ENCODE measurements at places on chromosomes 13 and 19.

DNA sequence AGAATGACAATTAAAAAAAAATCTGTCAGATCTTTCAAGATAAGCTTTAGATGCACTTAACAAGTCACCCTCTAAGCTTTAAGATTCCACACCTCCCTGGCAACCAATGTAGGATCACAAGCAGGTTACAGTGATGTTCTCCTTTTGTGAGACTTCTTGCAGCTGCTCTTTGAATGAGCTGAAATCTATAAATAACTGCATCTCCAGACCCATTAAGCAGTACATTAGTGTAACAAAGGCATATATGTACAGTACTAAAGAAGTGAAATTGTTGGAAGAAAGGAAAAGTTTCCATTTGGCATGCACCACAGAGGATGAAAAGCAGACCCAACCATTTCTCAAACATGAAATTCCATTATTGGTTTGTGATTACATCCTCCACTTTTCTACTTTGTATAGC is 364.7 kb downstream of the ENOX1 start:
- DNase-seq: no peak

DNA sequence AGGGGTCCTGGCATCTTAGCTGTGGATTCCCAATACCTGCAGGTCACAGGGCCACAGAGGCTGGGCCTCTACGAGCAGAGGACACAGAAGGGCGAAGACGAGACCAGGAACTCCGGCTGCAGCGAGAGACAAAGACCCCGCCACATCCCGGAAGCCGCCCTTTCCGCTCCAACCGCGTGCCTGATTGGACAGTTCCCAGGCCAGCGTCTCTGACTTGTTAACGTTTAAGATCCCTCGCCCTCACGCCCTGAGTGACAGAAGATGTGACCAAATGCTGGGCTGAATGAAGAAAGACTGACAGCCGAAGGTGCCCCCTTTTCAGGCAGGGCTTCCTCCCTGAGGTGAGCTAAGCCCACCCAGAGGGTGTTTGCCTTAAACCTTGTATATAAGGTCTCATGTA is at the start of gene ZNF98:
ZNF98 (minus strand) TSS at position 136 of the 400 bp plus-strand sequence; CDS start at position 14, 122 bp downstream.
- peak; percentile 17 for DNase-seq

DNA sequence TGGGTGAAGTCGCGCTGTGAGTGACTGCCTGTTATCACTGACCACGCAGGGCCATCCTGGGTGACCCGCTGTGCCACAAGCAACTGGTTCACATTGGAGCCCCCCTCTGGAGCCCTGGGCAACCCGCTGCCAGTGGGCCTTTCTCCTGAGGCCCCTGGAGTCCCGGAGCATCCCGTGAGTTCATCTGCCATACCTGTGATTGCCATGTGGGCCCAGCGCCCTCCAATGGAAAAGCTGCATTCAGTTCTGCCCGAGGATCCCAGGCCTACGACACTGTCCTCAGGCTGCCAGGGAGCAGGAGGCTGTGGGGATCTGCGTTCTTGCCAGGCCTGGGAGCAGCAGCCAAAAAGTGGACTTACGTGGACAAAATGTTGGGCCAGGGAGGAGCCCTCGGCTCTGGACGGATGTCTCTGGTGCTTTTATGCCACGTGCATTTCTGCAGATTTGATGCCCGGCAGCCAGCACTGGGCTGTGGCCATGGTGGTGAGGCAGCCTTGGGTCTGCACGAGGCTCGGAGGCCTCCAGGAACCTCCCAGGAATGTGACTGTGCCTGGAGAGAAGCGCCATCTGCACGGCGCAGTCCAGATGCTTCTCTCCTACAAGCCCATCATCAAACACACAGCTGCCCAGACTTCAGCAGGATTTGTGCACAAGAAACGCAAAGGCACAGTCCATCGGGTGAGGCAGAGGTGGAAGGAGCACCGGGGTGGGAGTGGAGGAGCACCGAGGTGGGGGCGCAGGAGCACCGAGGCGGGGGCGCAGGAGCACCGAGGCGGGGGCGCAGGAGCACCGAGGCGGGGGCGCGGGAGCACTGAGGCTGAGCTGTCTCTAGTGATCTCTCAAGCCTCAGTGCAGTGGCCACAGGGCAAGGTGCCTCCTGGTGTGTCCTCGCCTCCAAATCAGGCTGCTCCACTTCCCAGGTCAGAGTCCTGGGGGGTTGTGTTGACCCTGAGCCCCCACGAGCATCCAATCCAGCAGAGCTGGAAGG is 44.0 kb downstream of the C13orf46 start:
- no peak for DNase-seq

GRCh38 chr13:44401577-44401976 is 28.0 kb downstream of the SERP2 start:
- DNase-seq: no peak

GRCh38 chr19:2811221-2811722 is 8.4 kb upstream of the ZNF554 start:
- no peak for DNase-seq

DNA sequence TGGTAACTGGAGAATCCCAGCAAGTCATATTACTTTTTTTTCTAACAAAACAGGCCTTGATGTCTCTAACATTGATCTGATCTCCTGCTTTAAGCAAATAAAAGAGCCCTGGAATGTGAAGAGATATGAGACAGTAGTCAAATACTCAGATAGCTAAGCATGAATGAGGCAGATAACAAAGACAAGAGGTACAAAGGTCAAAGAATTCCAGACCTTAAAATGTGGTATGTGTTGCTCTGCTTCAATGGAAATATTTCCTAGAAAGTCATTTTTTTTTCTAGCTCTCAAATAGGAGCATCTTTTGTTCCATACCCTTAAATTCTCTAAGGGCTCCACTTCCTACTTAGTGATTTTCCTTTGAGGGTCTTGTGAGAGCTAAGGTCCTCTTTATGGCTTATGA is 54.6 kb downstream of the ZNF254 start:
- DNase-seq: no peak

- DNase-seq: no peak
Observed at GRCh38 chr19:8269724-8270123, 38.4 kb downstream of the CD320 start.

DNA sequence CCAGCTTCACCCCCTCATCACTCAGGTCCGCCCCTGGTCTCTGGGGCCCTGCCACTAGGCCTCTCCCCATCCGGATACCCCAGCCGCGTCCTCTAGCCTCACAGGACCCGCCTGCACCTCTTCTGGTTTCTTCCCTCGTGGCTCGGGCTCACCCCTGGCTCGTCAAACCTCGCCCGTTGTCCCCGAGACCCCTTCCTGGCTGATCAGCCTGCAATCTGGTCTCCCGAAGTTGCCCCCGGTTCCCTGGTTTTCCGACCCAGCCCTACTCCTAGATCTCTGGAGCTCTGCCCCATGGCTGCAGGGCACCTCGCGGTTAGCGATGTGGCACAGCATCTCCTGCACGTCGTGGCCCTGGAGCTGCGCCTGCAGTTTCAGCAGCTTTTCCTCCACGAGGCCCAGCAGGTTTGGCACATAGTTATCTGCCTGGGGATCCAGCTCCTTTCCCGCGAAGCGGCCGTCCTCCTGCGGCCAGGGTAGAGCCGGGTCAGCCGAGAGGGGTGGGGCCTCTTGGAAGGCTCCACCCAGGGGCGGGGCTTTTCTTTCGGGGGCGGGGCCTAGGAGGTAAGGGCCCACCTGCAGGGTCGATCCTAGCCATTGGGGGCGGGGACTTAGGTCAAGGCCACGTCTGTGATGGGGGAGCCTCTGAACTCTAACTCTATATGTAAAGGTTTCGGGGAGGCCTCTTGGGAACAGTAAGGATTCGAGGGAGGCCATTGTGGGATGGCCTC is 2.4 kb upstream of the RGL3 start:
- DNase-seq: no peak

GRCh38 chr19:5631567-5632240 is 8.8 kb downstream of the SAFB start:
- no peak for DNase-seq

GRCh38 chr13:44465318-44465717 is 91.7 kb downstream of the SERP2 start:
- no peak for DNase-seq

DNA sequence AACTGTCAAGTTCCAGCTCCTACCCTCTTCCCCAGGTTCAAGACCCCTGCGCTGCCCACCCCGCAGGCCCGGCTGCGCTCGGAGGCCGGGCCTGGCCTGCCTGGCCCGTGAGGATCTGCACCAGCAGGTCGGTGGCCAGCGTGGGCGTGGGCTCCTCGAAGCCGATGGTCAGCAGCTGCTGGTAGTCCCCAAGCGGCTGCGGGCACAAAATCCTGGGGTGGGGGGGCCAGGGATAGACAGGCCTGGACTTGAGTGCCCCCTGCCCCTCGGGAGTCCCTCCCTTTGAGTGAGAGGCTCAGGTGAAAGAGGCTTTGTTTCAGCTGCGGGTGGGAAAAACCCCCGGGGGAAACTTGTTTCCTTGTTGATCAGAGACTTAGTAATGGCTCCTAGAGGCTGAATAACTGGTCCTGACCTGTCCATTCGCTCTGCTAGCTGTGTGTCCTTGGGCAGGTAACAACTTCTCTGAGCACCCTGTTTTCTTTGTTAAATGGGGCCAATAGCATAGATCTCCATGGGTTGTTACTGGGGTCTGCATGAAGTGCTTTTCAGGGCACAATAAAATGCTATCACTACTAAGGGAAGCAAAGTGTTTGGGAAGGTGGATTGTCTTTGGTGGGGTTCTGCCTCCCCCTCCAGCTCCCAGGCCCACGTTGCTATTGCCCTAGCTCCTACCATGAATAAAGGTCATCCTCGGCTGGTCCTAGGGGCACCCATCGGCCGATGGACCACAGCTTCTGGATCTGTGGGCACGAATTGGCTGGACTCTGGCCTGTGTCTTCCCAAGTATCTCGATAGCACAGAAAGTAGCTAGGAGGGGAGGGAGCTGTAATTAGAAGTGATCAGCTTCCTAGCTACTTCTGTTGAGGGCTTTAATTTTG is 3.5 kb downstream of the C19orf67 start:
- DNase-seq: no peak

DNA sequence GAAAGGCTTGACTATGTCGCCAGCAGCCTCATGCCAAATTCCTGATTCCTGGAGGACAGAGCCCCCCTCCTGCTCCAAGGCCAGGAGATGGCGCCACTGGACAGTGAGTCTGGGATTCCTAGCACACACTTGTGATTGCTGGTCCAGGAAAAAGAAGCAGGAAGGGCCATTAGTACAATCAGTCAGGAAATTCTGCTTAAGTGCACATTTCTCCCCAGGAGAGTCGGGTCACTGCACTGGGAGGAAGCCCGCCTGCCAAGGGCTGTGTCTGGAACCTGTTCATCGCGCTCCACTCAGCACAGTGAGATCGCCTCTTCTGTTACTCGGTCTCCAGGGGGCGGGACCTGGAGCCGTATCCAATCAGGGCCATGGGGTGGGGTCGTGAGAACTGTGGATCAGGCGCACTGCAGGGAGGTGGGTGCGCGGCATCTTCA is 65.1 kb downstream of the ZNF823 start:
- DNase-seq: peak; percentile 60

- no peak for DNase-seq
Observed at GRCh38 chr19:3783660-3784584, 2.3 kb downstream of the MATK start.
